CD4-positive, alpha-beta memory T cell (primary cell): ENCODE measurements at places on chromosomes 3 and 15. TPM values are rescaled to one million over a fixed set of nuclear protein-coding genes. Genes with fewer than 3 reads are reported as not detected.

GBE1 gene
- total RNA-seq, result 9.6 TPM

WDR93 gene
- total RNA-seq, result not detected

CD276 gene
- total RNA-seq, result 2.9 TPM

DNA sequence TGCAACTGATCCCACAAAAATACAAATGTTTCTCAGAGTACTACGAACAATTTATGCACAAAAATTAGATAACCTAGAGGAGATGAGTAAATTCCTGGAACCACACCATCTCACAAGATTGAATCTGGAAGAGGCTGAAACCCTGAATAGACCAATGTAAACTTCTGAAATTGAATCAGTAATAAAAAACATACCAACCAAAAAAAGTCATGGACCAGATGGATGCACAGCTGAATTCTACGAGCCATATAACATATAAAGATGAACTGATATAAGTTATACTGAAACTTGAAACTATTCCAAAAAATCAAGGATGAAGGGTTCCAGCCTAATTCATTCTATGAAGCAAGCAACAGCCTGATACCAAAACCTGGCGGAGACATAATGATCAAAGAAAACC, 336.3 kb downstream of the PYDC2 start:
- no peak for DNase-seq

- DNase-seq, result no peak
These were observed 186.4 kb downstream of the FAM43A start for GRCh38 chr3:194871864-194872668.

DNA sequence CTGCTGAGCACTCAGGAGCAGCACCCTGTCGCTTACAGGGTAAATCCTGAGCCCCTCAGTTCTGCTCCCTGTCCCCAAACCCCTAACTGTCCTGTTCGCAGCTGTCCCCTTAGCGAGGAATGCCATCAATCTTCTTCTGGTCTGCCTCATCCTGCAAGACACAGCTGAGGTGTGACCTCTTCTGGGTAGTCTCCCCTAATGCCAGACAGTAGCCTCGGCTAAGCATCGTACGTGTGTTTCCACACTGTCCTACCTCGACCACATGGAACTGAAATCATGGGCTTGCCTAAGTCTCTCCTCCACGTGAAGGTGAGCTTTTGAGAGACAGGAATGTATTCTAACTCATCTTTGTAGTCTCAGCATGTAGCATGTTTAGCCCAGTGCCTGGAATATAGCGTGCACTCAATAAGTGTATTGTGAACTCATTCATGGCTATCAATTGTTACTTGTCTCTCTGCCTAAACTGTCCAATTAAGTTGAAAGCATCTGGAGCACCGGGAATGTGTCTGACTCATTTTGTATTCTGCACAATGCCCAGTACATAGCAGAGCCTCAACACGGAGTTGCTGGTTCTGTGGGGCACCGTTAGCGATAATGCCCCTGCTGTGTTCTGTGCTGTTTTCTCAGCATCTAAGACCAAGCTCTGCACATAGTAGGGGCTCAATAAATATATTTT, 90.2 kb downstream of the HES1 start:
- DNase-seq, result no peak

DNA sequence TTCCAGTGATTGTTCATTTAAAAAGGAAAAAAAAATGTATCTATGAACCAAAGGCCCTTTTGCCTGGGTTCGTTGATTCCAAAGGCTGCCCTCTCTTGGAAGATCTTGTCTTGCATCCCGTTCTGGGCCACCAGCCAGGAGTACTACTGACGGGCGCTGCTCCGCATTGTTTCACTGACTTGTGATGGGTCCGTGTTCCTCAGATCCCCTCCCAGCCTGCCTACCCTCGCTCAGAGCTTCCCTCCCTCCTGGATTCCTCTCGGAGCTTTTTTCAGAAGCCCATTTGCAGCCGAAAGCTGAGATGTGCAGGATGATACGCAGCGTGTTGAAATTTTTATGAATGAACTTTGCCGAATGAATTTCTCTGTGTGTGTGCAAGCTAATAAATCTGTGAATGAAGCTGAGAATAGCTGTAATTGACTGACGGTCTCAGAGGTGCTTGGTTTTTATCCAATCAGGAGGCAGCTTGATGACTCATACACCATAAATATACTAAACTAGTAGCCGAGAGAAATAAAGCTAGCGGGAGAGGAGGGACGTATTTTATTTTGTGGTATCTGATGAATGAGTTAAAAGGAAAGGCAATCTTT, at the start of gene SHC4:
Gene SHC4 (minus strand): TSS at position 396 of the 590 bp plus-strand sequence. CDS start 904 bp downstream, outside the sequence.
- peak; percentile 31 for DNase-seq

- no peak for DNase-seq
These were observed 3.9 kb downstream of the TSC22D2 start for GRCh38 chr3:150411976-150412375.

GRCh38 chr15:74129586-74130154, 716 bp upstream of the ISLR2 start:
- DNase-seq, result no peak

- no peak for DNase-seq
These were observed 117.1 kb downstream of the MTHFS start for GRCh38 chr15:79779746-79780145.

- DNase-seq, result no peak
These were observed 77.4 kb downstream of the LSAMP start for GRCh38 chr3:116367761-116368395.

DNA sequence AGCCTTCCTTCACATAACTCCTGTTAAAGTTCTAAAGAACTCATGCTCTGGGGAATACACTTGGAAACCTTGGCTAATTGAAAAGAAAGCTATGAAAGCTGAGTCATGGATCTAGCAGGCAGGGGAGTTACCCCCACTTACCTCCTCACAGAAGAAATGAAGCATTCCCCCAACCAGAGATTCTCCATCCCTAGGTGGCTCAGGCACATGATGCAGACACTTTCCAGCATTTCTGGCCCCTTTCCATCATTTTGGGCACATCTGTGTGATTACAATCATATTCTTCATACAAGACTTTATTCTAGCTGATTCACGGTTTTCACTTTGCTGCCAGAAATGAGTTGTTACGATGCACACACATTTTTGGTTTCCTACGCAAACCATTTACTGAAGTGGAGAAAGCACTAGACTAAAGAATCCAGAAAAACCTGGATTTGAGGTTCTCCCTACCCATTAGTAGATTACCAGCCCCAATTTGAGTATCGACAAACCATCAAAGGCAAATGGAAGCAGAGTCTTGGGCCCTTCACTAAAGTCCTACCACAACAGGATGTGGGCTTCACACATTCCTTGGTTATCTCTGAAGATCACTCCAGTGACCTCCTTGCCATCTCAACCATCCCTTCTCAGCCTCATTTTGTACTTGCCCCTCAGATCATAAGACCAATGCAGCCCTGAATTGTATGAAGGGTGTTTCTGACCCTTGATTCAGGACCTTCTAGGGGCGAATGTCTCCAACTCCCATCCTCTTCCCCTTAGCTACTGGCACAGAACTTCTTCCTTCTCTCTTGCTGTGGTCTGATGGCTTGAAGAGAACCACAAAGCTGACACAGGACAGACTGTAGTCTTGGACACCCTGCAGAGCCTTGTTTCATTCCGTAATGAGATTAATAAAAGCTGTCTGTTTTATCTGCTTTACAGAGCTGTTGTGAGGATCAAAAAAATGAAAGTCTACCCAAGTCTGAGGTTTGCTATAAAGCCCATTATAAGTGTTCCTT, 42.5 kb upstream of the SNRK start:
- DNase-seq, result no peak

GRCh38 chr15:91257746-91258414, 157.8 kb downstream of the SV2B start:
- no peak for DNase-seq

GRCh38 chr3:53084310-53085001, 38.6 kb upstream of the SFMBT1 start:
- no peak for DNase-seq
